Fibroblast of the conjunctiva (primary cell): ENCODE measurements at places on chromosomes 2 and 18.

DNA sequence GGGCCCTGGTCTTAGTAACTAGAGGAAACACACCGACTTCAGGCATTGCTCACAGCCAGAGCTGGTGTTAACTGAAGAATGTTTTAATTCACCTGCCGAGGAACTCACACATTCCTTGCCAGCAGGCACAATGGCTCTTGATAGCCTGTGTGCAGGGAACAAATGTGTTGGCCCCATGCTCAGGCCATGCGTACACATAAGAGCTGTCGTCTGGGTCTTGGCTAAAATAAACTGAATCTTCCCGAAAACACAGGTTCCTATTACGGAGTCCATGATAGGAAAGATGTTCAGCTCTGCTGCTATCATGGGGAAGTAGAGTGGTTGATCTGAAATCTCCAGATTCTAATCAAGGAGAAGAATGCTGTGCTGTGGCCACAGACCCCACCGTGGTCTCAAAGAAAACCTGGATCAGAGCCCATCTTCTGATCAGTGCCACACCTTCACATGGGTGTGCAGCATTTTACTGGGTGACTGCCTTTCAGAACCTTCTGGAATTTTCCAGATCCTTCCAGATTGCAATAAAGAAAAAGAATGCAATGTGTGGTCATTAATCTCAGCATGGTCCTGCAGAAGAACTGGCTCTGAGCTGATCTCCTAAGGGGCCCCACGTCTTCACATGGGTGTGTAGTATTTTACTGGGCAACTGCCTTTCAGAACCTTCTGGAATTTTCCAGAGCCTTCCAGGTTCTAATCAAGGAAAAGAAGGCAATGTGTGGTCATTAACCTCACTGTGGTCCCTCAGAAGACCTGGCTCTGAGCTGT, 17.2 kb downstream of the MBP start:
- no peak for DNase-seq

GRCh38 chr2:201262718-201263117, 2.4 kb downstream of the CASP8 start:
- no peak for DNase-seq

DNA sequence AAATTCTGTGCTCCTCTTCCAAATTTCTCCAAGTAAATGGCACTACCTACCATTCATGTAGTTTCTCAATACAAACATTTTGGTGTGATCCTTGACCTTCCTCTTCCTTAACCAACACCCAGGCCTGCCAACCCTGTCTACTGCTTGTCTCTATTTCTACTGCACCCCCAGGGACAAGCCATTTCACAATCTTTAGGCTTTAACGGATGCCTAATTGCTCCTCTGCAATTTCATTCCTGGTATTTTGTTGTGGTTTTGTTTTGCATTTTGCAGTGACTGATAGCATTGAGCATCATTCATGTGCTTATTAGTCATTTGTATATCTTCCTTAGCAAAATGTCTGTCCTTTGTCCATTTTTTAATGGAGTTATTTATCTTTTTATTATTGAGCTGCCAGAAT, 10.0 kb downstream of the FAP start:
- DNase-seq = no peak

- DNase-seq = no peak
Measured at GRCh38 chr2:111919365-111919764, 21.0 kb downstream of the MERTK start.

DNA sequence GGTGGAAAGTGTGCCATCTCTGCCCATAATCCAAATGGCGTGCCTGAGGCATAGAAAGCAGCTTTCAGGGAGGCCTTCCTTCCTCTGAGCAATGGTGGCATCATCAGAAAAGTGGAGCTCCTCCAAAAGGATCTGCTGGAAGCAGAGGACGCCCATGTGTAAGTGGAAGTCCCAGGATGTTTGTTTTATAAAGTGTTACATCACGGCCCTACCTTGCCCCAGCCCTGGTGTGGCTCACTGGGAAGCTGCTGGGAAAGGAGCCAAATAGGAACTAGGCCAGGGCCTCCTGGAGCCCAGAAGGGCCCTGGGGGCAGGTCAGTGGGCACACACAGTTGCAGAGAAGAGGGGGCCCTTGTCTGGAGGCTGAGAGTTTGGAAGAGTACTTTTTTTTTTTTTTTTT, 4.2 kb upstream of the ODC1 start:
- DNase-seq = peak; percentile 31

- DNase-seq = no peak
Measured at GRCh38 chr2:28400921-28401320, 8.3 kb downstream of the FOSL2 start.

DNA sequence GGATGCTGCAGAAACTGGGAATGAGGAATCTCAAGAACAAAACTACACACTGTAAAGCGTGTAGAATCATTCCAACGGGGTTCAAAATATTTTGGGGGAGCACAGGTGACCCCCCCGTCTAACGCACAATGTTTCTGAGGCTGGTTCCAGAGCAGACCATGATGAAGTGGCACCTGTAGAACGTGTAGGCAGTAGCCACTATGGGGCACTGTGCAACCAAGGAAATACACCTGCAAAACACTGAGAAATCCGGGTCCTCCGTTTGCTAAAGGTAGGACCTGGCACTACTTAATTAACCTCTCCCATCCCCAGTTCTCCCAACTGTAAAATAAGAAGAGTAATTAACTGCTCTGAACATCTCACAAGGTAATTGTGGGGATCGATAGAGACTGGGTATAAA, 22.6 kb downstream of the ST6GAL2 start:
- no peak for DNase-seq
